Upper lobe of right lung (tissue), 1 donor: ENCODE measurements at places on chromosomes 3 and 15.
A peak's percentile ranks its signal among the peaks of the same experiment; 100 is the strongest.

GRCh38 chr3:62246094-62246493 is 127.3 kb downstream of the FEZF2 start:
- DNase-seq: no peak

GRCh38 chr15:78242128-78242527 is 7.8 kb upstream of the ACSBG1 start:
- no peak for DNase-seq

GRCh38 chr15:92462424-92463125 is 68.9 kb downstream of the ST8SIA2 start:
- no peak for DNase-seq

DNA sequence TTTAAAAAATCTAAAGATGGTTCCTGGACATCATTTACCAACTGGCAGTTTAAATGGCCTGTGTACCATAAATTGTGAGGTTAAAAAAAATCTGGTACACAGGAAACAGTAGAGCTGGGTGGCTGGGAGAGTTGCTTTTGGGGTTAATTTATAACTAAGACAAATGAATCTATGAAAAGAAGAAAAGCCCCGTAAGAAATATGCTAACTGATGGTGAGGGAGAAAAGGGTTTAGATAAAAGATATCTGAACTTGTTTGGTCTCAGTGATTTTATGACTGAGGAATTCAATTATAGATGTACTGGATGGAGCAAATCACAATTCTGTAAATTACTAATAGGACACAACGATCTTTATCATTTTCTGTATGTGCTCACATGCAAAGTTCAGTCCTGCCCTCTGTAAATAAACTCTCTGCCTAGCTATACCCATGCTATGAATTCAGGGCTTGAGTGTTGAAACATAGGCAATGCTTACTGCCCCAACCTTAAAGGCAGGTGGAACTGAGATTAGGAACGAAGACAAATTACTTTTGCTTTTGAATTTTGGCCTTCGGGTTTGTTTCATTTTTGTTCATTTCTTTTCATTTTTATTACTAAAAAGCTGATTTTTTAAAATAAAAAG is 28.0 kb downstream of the PPARG start:
- no peak for DNase-seq

- DNase-seq: peak; percentile 51
Measured at GRCh38 chr3:46906471-46907058, 29.0 kb downstream of the PTH1R start.

DNA sequence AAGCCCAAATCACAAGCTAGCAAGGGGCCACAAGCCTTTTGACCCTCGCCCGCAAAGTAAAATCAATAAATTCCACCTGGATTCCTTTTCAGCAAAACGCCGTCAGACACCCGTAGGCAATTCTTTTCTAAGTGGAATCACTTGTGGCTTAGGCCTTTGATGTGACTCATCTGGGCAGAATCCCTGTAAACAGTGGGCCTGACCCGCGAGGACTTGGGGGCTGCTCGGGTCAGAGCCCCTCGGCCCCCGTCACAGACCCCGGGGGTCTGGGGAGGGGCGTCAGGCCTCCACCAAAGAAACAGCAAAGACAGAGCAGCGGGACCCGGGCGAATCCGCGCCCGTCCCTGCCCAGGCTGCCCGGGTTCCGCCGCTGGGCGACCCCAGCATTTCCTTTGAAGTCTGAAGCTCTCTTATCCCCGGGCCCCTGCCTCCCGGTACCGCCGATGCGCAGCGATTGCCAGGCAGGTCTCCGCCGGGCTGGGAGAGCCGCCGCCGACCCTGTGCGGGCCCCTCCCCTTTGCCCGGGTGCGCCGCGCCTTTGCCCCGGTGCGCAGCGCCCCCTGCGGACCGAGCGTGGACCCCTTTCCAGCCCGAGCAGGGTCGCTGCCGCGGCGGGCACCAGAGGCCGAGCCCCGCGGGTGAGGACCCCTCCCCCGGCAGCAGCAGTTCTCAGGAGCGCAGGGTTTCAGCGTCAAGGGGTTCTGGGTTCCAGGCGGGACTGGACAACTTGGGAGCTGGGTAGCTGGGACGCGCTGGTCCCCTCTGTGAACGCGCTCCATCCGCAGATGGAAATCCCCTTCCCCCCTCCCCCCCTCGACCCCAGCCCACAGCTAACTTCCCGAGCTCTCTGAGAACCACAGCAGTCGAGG is 178.3 kb downstream of the UACA start:
- DNase-seq: no peak

DNA sequence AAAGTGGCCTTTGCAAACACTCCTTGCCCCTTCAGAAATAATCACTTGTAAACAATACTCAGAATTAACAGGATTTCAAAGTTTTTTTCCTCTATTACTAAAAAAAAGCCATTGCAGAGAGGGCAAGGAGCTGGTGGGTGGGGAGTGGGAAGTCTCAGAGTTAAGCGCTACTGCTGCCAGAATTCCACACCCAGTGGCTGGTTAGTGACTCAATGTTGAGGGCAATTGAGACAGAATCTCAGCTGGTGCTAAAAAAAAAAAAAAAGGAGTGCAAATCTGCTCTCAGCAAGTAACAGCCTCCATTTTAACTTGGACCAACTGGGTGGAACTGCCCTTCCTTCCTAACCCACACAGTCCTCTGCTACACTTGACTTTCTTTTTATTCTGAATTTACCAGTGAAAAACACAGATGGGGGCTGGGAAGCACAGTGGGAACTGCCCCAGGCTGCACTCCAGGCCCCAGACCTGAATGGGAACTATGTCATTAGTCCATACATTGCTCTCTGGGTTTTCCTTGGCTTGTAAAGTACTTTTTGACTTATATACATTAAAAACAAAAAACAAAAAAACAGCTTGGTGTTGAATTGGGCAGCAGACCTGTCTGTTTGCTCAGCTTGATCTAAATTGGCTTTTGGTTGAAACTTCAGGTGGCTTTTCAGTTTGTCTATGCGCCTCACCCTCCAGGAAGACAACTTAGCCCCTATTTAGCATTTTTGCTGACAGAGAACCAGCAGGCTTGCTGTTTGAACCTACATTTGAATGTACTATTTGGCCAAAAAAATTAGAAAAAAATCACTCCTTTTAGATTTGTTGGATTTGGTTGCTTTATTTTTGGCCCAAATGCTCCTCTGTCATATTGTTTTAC is 357.8 kb upstream of the TBL1XR1 start:
- DNase-seq: no peak
